MCF 10A (cell line): ENCODE measurements at places on chromosomes 7 and 10. TPM values are rescaled to one million over a fixed set of nuclear protein-coding genes. Genes with fewer than 3 reads are reported as not detected.
A peak's percentile ranks its signal among the peaks of the same experiment; 100 is the strongest.

EVX1 gene
- not detected in 2 replicates for total RNA-seq

METTL27 gene
- total RNA-seq = 4.4 and 7.3 TPM in 2 replicates

SDHAF3 gene
- total RNA-seq = 6.7 and 12.3 TPM in 2 replicates

PRLHR gene
- total RNA-seq = not detected in 2 replicates

NUTM2A gene
- total RNA-seq = 0.47 and 0.82 TPM in 2 replicates

ARID5B gene
- total RNA-seq = 10.9 and 12.2 TPM in 2 replicates

CTBP2 gene
- total RNA-seq = 129 and 152 TPM in 2 replicates

DNA sequence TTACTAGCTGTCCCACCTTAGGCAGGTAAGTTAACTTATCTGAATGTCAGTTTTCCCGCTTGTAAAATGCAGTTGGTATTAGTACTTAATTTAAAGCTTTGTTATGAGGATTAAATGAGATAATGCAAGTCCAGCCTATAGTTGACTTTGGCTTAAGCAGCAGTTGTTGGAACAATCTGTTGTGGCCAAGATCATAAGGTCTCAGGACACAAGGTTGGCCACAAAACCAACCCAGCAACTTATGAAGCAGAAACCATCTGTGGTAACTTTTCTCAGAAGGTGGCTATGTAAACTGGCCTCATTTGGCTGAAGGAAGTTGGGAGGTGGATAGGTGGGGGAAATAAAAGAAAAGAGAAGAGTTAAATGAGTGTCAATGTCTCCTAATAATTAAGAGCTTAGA lies 29.4 kb downstream of the ENTPD1 start:
- no peak for DNase-seq

GRCh38 chr7:133461421-133461820 lies 208.5 kb downstream of the EXOC4 start:
- DNase-seq = no peak

DNA sequence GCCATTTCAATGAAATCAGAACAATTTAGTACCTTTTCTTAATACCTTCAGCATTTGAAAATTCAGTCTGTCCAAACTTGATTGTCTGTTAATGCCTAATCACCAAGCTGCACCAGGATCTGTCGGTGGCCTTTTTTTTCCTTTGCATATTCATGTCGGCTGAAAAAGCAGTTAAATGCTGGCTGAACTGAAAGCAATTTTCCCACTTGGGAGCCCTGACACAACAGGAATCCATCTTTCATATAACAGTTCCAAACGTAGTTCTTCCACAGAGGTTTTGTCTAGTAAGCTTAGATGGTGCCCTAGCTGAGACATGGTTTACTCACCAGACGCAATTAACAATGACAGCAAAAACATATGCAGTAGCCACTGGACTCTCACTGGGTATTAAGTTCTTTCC lies 83.6 kb upstream of the CHCHD3 start:
- no peak for DNase-seq

DNA sequence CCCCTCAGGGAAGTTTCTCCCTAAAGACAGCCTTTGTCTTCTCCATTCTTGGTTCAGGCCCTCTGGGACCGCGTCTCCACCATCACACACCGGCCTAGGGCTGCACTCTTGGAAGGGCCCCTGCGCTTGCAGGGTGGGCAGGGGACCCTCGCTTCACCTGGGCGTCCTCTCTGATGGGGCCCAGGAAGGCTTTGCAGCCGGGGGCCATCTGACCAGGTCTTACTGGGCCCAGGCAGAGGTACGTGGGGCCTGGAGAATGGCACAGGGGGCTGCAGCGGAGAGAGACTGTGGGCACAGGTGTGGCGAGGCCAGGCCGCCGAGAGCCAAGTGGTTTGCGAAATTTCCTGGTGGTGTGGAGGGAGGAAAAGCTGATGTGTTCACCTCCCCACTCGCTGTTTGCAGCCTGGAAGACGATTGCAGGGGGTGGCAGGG lies 44.4 kb downstream of the ALOX5 start:
- no peak for DNase-seq

DNA sequence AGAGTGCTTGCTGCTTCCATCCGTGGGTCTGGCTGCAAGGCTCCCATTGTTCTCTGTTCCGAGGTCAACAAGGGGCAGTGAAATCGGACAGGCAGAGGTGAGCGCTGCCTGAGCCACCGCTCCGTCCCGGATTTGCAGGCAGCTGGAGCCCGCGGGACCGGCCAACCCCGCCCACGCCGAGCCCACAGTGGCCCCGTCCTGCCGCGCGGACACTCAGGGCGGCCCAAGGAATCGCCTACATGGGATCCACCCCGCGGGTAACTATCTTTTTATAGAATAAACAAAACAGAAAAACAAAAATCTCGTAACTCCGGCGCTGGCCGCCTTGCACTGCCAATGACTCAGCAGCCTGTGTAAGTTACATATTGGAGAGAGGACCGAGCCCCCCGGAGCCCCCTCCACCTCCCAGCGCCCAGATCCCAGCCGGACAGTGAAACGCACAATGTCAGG lies 1.9 kb downstream of the BNIP3 start:
- peak; percentile 25 for DNase-seq

DNA sequence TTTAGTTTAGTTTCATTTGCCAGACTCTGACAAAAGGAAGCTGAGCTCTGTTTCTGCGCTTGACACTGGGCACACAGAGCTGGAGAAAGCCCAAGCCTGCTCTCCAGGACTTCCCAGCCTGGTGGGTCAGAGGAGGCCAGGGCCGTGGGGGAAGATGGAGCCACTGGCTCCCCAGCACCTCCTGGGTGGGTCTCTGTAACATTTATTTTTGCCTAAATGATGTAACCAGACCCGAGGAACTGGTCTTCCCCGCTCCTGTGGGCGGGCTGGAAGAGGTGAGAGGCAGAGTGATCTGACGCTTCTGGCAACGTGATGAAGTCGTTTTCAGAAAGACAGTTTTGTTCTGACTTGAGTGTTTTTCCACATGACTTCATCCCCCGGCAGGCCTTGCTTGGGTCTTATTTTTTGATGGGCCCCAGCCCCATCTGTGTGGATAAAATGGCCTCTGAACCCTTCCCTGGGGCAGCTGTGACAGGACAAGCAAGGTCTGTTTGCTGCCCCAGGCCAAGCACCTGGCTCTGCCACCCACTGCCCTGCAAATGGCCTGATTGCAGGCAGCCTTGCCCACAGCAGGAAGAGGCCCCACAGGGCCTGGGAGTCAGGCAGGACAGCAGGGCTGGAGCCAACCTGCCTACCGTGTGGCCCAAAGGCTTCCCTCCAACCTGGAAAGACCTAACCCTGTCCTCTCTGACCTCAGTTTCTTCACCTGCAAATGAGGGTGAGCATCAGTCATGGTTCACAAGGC lies 304.9 kb upstream of the ZMIZ1 start:
- DNase-seq = no peak

- no peak for DNase-seq
Observed at GRCh38 chr10:114682121-114682520, 24.0 kb upstream of the ABLIM1 start.

DNA sequence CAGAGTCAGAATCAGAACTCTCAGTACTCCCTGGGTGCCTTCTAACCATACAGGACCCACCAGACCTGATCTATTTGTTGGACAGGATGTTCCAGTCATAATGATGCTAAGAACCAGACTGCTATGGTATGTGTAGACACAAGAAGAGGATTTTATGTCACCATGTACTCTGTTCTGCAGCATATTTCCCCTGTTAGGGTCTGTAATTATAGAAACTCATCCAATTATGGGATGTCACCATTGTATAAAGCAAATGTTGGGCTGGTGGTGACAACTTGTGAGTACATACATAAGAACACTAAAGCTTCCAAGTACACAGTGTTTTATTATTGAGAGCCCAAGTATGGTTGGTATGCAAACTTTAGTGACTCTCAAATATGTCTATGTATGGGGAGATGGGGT lies 67.1 kb upstream of the AGBL3 start:
- DNase-seq = no peak

DNA sequence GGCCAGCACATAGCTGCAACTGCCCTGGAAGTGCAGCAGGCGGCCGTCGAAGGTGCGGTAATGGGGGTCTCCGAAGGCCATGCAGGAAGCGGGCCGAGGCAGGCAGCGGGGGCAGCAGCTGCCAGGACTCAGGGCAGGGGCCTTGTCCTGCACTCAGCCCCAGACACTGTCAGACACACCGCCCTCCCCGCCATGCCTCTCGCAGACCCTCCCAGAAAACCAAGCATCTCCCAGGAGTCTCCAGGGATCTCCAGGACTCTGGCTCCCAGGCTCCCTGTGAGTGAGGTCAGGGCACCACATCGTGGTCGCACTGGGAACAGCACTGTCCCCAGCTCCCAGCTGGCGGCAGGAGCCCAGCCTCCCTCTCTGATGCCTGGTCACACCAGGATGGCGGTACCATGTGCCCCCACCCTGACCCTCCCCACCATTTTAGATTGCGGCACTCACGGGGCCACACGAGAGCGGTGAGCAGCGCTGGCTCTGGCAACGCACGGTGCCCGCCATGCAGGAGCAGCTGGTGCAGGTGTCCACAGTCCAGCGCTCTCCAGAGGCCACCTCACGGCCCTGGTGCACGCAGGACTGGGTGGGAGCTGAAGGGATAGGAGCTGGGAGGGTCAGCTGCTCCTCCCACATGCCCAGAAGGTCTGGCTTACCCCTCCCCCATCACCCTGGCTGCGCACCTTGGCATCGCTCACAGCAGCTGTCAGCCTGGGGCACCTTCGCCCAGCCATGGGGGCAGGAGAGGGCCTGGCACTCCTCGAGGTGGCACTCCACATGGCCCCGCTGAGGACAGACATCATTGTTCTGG lies 17.5 kb downstream of the ATP6V1F start:
- DNase-seq = peak; percentile 70

GRCh38 chr7:12701433-12701832 lies 14.0 kb downstream of the ARL4A start:
- no peak for DNase-seq

DNA sequence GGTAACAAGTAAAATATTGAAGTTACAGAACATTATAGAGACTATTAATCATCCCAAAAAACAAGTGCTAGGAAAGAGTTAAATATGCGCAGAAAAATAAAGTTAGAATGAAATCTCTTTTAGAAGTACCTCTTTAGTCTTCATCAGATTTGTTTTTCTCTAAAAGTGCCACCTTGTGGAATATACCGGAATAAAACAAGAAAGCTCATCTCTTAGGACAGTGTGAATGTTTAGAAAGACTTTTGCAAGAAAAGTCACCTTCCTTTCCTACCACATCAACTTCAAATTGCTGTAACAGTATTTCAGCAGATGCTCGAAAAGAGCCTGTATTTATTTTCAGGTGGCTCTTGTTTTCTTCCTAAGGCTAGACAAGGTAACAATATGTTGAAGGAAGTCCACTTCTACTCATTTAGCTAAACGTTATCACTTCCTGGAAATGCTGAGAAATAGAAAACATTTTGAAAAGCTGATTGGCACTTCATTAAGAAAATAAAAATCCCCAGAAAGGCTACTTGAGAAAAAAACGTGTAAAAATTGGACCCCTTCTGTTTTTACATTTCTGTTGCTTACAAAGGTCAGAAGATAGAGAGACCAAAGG lies 19.8 kb upstream of the FAM133B start:
- peak; percentile 36 for DNase-seq

GRCh38 chr7:3011211-3011852 lies 32.3 kb downstream of the CARD11 start:
- no peak for DNase-seq

DNA sequence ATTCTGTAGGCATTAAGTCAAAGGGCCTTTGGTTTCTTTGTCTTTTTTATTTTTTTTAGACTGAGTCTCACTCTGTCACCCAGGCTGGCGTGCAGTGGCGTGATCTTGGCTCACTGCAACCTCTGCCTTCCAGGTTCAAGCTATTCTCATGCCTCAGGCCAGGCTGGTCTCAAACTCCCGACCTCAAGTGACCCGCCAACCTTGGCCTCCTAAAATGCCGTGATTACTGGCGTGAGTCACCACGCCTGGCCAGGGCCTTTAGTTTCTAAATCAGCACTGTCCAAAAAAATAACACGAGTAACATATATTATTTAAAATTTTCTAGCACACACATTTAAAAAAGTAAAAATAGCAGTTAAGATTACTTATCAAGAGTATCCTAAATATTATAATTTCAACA lies 11.1 kb upstream of the ACSL5 start:
- peak; percentile 82 for DNase-seq

GRCh38 chr10:49393757-49394156 lies 2.1 kb downstream of the DRGX start:
- DNase-seq = no peak

DNA sequence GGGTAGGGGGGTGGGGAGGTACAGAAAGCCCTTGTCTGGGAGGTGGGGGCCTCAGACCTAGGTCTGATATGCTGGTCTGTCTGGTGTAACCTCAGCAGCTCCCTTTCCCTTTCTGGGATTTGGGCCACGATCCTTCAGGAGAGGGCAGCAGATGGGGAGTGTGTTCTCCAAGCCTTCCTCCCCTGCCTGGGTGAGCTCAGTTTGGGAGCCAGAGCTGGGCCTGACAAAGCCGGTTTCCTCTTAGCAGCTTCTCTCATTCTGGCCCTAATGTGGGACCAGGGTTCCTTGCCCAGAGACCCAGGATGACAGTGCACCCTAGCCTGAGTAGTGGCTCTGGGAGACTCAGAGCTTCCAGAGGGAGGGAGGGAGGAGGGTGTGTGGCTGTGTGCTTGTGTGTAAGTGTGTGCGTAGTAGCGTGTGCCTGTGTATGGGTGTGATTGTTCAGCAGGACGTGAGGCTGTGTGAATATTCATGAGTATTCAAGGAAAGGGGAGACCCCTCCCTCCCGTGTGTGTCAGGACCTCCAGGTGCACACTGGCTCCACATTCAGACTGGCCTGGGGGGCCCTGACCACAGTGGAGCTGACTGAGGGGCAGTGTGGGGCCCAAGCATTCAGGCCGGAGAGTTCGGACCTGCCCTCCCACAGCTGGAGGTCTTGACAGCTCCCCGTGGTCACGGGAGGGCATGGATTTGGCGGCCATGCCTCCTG lies 96.5 kb downstream of the ZMIZ1 start:
- no peak for DNase-seq

DNA sequence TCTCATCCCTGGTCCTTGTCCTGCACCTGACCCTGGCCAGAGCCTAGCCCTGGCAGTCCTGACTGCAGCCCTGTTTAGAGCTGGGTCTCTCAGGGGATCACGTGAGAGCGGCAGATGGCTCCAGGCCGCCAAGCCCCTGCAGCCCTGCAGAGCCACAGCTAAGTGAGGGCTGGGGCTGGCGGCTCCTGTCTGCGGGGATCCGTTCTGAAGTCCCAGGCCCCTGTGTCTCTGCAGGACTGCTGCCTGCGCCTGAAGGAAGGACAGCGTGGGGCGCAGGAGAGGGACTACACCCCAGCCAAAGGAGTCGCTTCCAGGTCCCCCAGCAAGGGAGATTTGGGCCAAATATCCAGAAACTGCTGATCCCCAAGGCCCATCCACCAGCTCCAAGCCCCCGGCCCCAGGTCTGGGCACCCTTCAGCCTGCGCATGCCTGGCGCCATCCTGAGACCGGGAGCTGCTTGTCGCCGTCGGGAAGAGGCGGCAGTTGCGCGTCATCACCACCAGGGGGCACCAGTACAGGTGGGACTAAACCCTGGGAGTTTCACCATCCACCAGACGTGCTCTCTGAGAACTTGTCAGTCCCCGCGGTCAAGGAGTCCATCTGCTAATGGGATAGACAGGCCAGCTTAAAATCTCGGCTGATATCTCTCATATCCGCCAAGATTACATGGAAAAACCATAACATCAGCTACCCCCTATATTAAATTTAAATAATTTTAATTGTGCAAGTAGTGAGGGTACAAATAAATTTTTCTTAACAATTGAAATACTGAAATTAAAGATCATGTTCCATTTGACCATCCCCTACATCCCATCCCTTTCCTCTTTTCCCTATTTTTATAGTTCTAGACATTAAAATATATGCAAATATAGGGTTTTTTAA lies 25.1 kb upstream of the GHRHR start:
- peak; percentile 83 for DNase-seq

- no peak for DNase-seq
Observed at GRCh38 chr10:89521368-89521767, 14.0 kb downstream of the SLC16A12 start.

GRCh38 chr10:51862149-51862548 lies 162.8 kb upstream of the CSTF2T start:
- DNase-seq = no peak
